Activated CD4-positive, alpha-beta T cell treated with anti-CD3 and anti-CD28 coated beads, Interleukin-2, amount 10 ng/mL, durations not matched to agents 24 days and 14 days (primary cell): ENCODE measurements at places on chromosomes 1 and 21. TPM values are rescaled to one million over a fixed set of nuclear protein-coding genes. Genes with fewer than 3 reads are reported as not detected.

TCHHL1 gene
- not detected in 2 replicates for total RNA-seq

MAP10 gene
- 2.6 and 2.7 TPM in 2 replicates for total RNA-seq

KCND3 gene
- 0.07 TPM in 1 of 2 replicates, not detected in the other for total RNA-seq

SH2D2A gene
- total RNA-seq = 277 and 282 TPM in 2 replicates

FCRL1 gene
- total RNA-seq = not detected in 2 replicates

FAM43B gene
- total RNA-seq = not detected in 2 replicates

MX2 gene
- 8.6 and 11.5 TPM in 2 replicates for total RNA-seq

- no peaks in the 10 kb centered on the region for H3K36me3 ChIP-seq
- no peak overlapping the region for H3K27ac ChIP-seq
- no peaks in the 10 kb centered on the region for H3K4me1 ChIP-seq
- H3K4me3 ChIP-seq = no peak overlapping the region
These were observed 24.5 kb upstream of the SHCBP1L start for GRCh38 chr1:182977480-182977879.

- no peak overlapping the region for H3K4me3 ChIP-seq
- no peaks in the 10 kb centered on the region for H3K4me1 ChIP-seq
- no peaks in the 10 kb centered on the region for H3K36me3 ChIP-seq
- H3K27me3 ChIP-seq = peaks cover 12% of the 10 kb centered on the region
- H3K27ac ChIP-seq = no peak overlapping the region
These were observed 8.9 kb upstream of the PRMT6 start for GRCh38 chr1:107047602-107048001.

DNA sequence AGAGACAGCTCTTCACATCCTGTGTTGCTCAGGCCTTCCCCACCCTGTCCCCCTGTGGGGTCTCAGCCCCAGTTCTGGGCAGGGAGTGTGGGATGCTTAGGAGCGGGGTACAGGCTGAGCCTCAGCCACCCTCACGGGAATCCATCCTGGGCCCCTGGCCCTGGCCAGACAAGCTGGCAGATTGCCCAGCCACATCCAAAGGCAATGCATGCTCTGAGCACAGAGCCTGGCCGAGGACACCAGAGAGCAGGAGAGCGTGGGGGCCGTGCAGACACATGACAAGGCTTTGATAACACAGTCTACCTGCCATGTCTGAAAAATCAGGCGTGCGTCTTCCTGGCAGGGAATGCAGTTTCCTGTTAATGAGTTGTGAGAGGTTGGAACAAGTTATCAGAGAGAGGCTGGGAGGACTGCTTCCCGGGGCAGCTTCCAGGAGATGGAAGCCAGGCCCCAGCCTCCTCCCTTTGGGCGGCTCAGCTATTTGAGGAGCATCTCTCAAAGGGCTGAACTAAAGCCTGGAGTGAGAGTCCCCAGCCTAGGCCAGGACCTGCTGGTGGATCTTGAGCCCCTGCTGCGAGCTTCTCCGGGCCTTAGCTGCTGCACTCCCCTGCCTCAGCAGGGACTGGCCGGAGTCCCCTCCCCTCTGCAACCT lies 72.2 kb upstream of the SELENON start:
- H3K36me3 ChIP-seq = peaks cover 2% of the 10 kb centered on the region
- H3K27me3 ChIP-seq = peaks cover 58% of the 10 kb centered on the region
- no peak overlapping the region for H3K4me3 ChIP-seq
- peaks cover 21% of the 10 kb centered on the region for H3K4me1 ChIP-seq
- no peak for DNase-seq

DNA sequence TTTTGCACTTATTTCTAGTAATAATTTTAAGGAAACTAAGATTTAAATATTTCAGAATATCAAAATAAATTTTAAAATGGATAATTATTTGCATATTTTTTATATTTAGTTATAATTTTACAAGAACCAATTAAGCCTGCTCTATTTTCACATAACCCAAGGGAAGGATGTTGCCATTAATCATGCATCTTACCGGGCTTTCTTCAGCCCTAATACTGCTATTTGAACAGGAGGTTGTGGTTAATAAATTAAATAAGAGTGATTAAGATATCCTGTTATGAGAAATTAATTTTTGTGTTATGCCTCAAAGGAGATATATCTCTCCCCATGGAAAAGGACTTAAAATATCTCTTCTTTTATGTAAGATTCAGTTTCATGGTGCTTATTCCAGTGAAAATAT lies 1415.8 kb upstream of the B3GALT2 start:
- H3K36me3 ChIP-seq = no peaks in the 10 kb centered on the region
- no peaks in the 10 kb centered on the region for H3K27me3 ChIP-seq
- H3K4me1 ChIP-seq = no peaks in the 10 kb centered on the region
- H3K4me3 ChIP-seq = no peak overlapping the region

DNA sequence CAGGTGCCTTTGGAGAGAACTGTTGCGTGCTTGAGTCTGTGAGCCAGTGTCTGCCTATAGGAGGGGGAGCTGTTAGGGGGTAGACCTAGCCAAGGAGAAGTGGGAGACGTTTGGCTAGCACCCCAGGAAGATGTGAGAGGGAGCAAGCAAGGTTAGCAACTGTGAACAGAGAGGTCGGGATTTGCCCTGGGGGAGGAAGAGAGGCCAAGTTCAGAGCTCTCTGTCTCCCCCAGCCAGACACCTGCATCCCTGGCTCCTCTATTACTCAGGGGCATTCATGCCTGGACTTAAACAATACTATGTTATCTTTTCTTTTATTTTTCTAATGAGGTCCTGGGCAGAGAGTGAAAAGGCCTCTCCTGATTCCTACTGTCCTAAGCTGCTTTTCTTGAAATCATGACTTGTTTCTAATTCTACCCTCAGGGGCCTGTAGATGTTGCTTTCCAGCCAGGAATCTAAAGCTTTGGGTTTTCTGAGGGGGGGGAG lies 2.4 kb downstream of the BTG2 start:
- peak overlapping the region; percentile 99 for H3K4me3 ChIP-seq
- H3K27ac ChIP-seq = peak overlapping the region; percentile 77
- DNase-seq = no peak
- H3K36me3 ChIP-seq = peaks cover 58% of the 10 kb centered on the region
- H3K4me1 ChIP-seq = peaks cover 62% of the 10 kb centered on the region

DNA sequence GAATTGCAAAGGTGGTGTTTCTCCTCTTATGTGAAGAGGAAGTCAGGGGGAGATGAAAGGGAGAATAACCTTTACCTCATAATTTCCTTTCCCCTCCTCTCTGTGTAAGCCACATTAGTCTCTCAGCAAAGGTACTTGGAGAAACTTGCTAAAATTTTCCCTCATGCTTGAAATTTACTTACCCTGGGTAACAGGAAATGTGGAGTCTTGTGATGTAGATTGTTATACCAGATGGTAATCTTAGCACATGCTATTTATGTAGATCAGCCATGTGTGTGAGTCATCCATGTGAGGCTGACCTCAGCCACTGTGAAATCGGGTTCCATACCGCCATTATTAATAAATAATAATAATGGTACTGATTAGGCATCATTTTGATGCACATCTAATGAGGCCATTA lies 128.4 kb downstream of the TGFB2 start:
- H3K4me3 ChIP-seq = no peak overlapping the region
- no peaks in the 10 kb centered on the region for H3K27me3 ChIP-seq
- DNase-seq = no peak
- H3K27ac ChIP-seq = no peak overlapping the region
- H3K36me3 ChIP-seq = no peaks in the 10 kb centered on the region

GRCh38 chr1:205493241-205494085 lies 11.0 kb upstream of the CDK18 start:
- peaks cover 42% of the 10 kb centered on the region for H3K27me3 ChIP-seq
- H3K27ac ChIP-seq = no peak overlapping the region
- no peaks in the 10 kb centered on the region for H3K36me3 ChIP-seq
- peaks cover 6% of the 10 kb centered on the region for H3K4me1 ChIP-seq
- DNase-seq = no peak
- H3K4me3 ChIP-seq = no peak overlapping the region

DNA sequence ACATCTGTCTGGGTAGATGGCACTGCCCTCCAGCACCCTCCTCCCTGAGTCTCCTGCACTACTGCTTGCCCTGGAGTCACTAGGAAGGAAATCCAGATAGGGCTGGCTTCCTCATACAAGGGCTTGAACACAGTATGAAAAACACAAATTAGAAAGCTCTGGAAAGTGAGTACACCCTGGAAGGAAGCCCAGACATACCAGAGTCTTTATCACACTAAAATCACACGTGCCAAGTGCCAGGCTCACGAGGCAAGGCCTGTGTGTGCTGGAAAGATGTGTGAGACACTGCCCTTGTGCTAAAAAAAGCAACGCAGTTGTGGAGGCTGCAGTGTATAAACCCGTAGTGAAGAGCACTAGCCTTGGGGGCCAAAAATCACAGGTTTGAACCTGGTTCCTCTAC lies 28.3 kb upstream of the S100A7 start:
- H3K4me3 ChIP-seq = no peak overlapping the region
- no peaks in the 10 kb centered on the region for H3K36me3 ChIP-seq
- no peak overlapping the region for H3K27ac ChIP-seq
- no peaks in the 10 kb centered on the region for H3K4me1 ChIP-seq
- DNase-seq = no peak

DNA sequence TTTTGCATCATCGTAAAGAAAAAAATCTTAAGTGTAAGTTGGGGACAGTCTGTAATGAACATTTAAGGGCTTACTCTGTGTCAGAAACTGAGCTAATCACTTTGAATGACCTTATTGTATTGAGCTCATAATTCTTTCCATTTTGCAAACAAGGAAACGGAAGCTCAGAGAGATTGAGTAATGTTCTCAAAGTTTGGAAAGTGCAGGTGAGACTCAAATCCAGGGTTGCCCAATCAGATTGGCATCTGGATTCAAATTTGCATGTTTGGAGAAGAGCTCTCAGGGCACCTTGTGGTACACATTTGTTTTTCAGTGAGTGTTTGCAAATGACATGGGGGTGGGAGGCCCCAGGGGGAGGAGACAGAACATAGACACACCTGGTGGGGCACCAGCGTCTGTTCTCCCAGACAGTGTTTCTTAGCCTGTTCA lies 8.0 kb downstream of the ALPL start:
- no peak for DNase-seq
- peaks cover 7% of the 10 kb centered on the region for H3K27me3 ChIP-seq
- H3K4me1 ChIP-seq = no peaks in the 10 kb centered on the region
- H3K36me3 ChIP-seq = no peaks in the 10 kb centered on the region

DNA sequence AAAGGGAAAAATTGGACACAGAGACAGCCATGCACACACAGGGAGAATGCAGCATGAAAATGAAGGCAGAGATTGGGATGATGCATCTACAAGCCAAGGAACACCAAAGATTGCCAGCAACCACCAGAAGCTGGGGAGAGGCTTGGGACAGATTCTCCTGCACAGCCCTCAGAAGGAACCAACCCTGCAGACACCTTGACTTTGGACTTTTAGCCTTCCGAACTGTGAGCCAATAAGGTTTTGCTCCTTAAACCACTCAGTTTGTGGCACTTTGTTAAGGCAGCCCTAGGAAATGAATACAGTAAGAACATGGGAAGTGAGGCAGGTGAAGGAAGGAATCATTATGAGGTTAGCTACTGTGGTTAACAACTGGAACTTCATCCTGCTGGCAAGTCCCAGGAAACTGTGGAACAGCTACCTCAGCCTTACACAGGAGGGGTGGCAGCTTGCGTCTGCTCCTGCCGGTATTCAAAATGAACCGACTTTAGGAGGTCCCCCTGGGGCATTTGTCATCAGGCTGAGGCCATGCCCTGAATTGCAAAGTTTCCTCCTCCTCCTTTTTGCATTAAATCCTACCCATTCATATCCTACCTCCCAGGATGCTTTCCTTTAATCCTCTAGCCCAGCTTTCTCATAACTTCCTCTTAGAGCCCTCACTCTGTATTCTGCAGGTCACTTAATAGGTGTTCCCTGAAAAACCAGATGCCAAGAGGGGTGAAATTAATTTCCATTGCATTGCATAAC lies 15.4 kb downstream of the CD247 start:
- H3K27me3 ChIP-seq = no peaks in the 10 kb centered on the region
- H3K27ac ChIP-seq = peak overlapping the region; percentile 83
- H3K36me3 ChIP-seq = peaks cover 63% of the 10 kb centered on the region

GRCh38 chr1:153946622-153947241 lies at the start of gene DENND4B:
TSS of gene DENND4B (minus strand) at chr1:153946718. CDS start at chr1:153944374, 2,344 bp downstream.
- H3K36me3 ChIP-seq = peaks cover 61% of the 10 kb centered on the region
- peak; percentile 93 for DNase-seq
- peak within 1 kb of the TSS; percentile 96 for H3K27ac ChIP-seq
- peaks cover 35% of the 10 kb centered on the region for H3K4me1 ChIP-seq

- H3K27ac ChIP-seq = no peak overlapping the region
- no peaks in the 10 kb centered on the region for H3K36me3 ChIP-seq
- no peaks in the 10 kb centered on the region for H3K27me3 ChIP-seq
These were observed 222.0 kb downstream of the TOMM20 start for GRCh38 chr1:234906654-234907053.

GRCh38 chr1:227844320-227845146 lies 29.1 kb downstream of the PRSS38 start:
- H3K27ac ChIP-seq = no peak overlapping the region
- no peaks in the 10 kb centered on the region for H3K27me3 ChIP-seq
- no peak for DNase-seq
- H3K36me3 ChIP-seq = no peaks in the 10 kb centered on the region
- H3K4me3 ChIP-seq = no peak overlapping the region

DNA sequence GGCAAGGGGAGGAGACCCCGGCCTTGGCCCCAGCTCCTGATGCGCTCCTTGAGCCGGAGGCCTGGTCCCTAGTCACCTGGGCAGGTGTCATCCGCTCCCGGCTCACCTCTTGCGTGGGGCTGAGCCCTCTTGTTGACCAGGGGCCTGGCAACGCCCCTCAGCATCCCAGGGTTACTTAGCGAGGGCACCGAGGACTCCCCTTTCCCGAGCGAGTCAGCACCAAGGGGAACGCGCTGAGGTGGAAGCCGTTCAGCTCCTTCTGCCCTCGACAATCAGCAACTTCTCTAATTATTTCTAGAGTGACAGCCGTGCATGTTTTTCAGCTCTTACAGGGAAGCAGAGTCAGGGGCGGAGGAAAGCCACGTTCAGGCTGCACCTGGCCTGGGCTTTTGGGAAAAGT lies 522 bp downstream of the SLC45A1 start:
- H3K27me3 ChIP-seq = peaks cover 39% of the 10 kb centered on the region
- H3K36me3 ChIP-seq = peaks cover 2% of the 10 kb centered on the region
- DNase-seq = no peak
- H3K27ac ChIP-seq = peak overlapping the region; percentile 29
- H3K4me1 ChIP-seq = peaks cover 19% of the 10 kb centered on the region

GRCh38 chr1:34743775-34744174 lies 11.1 kb upstream of the GJB5 start:
- DNase-seq = no peak
- no peaks in the 10 kb centered on the region for H3K36me3 ChIP-seq
- H3K27ac ChIP-seq = no peak overlapping the region
- no peaks in the 10 kb centered on the region for H3K4me1 ChIP-seq

DNA sequence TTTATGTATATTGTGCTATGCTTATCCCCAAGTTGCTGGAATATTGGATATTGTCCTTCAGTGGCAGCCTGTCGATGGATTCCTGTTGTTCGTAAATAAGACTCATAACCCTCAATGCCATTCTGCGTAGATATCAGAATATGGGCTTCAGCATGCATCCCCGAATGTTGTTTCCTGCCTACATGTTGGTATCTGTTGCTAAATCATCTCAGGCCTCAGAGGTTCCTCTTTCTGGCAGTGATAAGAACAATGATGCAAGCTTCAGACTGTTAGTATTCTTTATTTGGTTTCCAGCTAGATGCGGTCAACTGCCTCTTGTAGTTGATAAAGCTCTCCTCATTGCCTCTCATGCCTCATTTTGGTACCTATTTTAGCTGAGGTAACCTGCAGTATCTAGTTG lies 2082.6 kb downstream of the MRPL39 start:
- no peaks in the 10 kb centered on the region for H3K4me1 ChIP-seq
- H3K27me3 ChIP-seq = no peaks in the 10 kb centered on the region
- H3K36me3 ChIP-seq = no peaks in the 10 kb centered on the region
